ENCODE measurements at places on chromosomes 4 and X. TPM values are rescaled to one million over a fixed set of nuclear protein-coding genes. Genes with fewer than 3 reads are reported as not detected.

SSX2 gene
- total RNA-seq = not detected

KLHL4 gene
- total RNA-seq = 0.15 TPM

SULT1B1 gene
- 323 TPM for total RNA-seq

PSAPL1 gene
- total RNA-seq = not detected

- no peaks in the 10 kb centered on the region for H3K4me1 ChIP-seq
- H3K27me3 ChIP-seq = no peaks in the 10 kb centered on the region
- H3K36me3 ChIP-seq = no peaks in the 10 kb centered on the region
- DNase-seq = no peak
- no peak overlapping the region for H3K27ac ChIP-seq
Observed at GRCh38 chrX:9429767-9430166, 35.1 kb upstream of the TBL1X start.

- no peak overlapping the region for H3K4me3 ChIP-seq
- no peaks in the 10 kb centered on the region for H3K27me3 ChIP-seq
- no peak overlapping the region for H3K27ac ChIP-seq
Observed at GRCh38 chr4:110248100-110248499, 49.7 kb upstream of the ELOVL6 start.

DNA sequence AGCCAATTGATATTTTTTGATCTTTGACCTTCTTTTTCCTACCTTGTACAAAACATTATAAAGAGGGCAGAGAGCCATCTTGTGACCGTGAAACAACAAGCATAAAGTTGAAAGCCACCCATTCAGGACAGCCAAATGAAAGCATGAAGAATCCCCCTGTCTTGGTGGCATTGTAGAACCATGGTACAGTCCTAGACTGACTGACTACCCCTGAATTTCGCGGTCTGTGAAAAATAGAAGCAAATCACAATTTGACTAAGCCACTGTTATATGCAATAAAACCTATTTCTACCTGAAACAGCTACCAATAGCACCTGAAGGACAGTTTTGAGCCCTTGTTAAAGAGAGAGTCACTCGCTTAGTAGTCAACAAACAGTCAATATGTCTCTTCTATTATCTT, 527.4 kb downstream of the MID1IP1 start:
- H3K4me3 ChIP-seq = no peak overlapping the region
- H3K36me3 ChIP-seq = no peaks in the 10 kb centered on the region
- no peak for DNase-seq

- H3K4me3 ChIP-seq = no peak overlapping the region
- no peak overlapping the region for H3K27ac ChIP-seq
- no peaks in the 10 kb centered on the region for H3K36me3 ChIP-seq
- H3K4me1 ChIP-seq = no peaks in the 10 kb centered on the region
- H3K27me3 ChIP-seq = no peaks in the 10 kb centered on the region
- DNase-seq = peak; percentile 50
Observed at GRCh38 chrX:133838761-133839676, 146.4 kb downstream of the GPC3 start.

DNA sequence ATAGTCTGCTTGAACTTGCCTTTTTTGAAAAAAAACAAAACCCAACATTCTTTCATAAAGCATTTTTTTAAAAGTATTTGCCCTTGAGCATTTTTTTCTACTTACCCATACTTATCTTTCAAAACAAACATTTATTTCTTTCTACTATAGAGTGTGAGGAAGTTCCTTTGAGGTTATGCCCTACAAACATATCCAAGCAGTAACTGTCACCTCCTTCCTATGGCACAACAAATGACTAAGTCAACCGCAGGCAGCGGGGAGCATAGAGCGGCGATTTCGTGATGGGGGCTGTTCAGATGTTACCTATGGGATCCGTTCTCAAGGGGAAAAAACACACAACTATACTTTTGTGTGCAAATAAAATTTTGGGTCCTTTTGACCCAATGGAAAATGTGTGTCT, 19.4 kb downstream of the SPRY1 start:
- DNase-seq = no peak
- no peaks in the 10 kb centered on the region for H3K36me3 ChIP-seq
- no peaks in the 10 kb centered on the region for H3K27me3 ChIP-seq
- no peak overlapping the region for H3K27ac ChIP-seq
- H3K4me1 ChIP-seq = no peaks in the 10 kb centered on the region

GRCh38 chrX:120781403-120781802, 94.3 kb downstream of the CT47B1 start:
- no peaks in the 10 kb centered on the region for H3K4me1 ChIP-seq
- no peak for DNase-seq
- no peaks in the 10 kb centered on the region for H3K36me3 ChIP-seq
- H3K27me3 ChIP-seq = no peaks in the 10 kb centered on the region
- no peak overlapping the region for H3K4me3 ChIP-seq

GRCh38 chr4:59222221-59222620, 1977.9 kb upstream of the ADGRL3 start:
- no peaks in the 10 kb centered on the region for H3K4me1 ChIP-seq
- H3K36me3 ChIP-seq = no peaks in the 10 kb centered on the region
- no peak overlapping the region for H3K4me3 ChIP-seq
- no peaks in the 10 kb centered on the region for H3K27me3 ChIP-seq
- H3K27ac ChIP-seq = no peak overlapping the region

- H3K4me1 ChIP-seq = no peaks in the 10 kb centered on the region
- no peaks in the 10 kb centered on the region for H3K36me3 ChIP-seq
- no peaks in the 10 kb centered on the region for H3K27me3 ChIP-seq
- DNase-seq = no peak
- no peak overlapping the region for H3K27ac ChIP-seq
Observed at GRCh38 chr4:57200799-57201327, 90.7 kb upstream of the IGFBP7 start.

GRCh38 chr4:31518796-31519250, 798.7 kb downstream of the PCDH7 start:
- no peaks in the 10 kb centered on the region for H3K4me1 ChIP-seq
- no peaks in the 10 kb centered on the region for H3K36me3 ChIP-seq
- no peak for DNase-seq
- H3K27ac ChIP-seq = no peak overlapping the region
- no peaks in the 10 kb centered on the region for H3K27me3 ChIP-seq
